ENCODE measurements at places on chromosomes 7 and 10.

DNA sequence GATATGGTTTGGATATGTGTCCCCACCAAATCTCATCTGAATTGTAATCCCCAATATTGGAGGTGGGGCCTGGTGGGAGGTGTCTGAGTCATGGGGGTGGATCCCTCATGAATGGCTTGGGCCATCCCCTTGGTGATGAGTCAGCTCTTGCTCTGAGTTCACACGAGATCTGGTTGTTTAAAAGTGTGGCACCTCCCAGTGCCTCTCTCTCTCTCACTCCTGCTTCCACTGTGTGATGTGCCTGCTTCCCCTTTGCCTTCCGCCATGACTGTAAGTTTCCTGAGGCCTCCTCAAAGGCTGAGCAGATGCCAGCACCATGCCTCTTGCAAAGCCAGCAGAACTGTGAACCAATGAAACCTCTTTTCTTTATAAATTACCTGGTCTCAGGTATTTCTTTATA is 4.8 kb upstream of the GCK start:
- peak; percentile 81 for DNase-seq

DNA sequence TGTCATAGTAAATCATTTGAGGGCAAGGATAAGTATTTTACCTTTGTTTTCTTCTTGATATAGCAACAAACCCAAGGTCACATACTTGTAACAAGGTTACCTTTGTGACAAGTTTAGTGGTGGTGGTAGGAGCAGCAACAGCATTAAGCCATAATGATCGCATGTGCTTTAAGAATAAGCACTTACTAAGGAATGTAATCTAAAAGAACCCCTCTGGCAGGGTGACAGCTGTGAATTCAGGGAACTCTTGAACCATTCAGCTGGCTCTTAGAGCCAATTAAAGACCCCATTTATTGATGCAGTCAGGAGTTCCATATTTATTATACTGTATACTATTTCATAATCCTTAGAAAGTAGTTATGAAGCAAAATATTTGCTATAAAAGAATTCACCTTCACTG is 370.8 kb downstream of the EXOC4 start:
- no peak for DNase-seq

DNA sequence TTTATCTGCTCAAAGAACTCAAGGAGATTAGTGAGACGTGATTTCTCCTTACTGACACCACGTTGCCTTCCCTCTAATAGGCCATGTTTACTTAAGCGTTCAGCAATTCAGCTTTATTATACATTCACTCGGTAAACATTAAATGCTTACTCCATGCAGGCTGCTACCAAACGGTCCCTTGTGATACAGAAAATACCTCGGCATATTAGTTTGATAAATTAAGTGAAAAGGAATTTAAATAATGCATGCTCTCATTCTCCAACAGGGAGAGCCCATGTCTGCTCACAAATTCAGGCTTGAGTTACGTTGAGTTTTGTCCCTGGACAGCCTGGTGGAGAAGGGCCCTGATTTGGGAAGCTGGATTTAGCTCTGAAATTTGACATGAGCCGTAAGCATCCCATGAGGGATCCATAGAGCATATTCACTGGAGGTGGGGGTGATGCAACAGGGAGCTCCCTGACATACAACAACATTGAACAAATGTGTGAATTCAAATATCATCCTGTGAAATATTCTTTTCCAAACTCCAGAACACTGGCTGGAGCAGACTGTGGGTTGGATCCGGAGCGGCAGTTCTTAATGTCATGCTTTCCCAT is 86.3 kb downstream of the TBXAS1 start:
- DNase-seq: no peak

DNA sequence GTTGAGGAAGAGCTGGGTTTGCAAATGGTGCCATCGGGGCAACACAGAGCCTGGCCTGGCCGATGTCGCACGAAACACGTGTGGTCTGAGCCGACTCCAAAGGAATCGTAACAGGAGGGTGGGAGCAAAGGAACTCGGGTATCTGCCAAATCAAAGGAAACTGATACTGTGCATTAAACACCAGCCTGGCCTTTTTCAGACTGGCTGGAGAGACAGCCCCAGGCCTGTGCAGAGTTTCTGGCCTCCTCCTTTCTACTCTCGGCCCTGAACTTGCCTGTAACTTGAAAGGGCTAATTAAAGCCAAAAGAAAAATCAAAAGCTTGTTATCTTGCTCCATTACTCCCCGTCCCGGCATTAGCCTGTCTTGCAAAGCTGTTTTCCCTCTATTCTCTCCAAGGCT is 71.4 kb downstream of the PLXNA4 start:
- DNase-seq: no peak

GRCh38 chr10:113027230-113027573 is 77.2 kb downstream of the TCF7L2 start:
- DNase-seq: no peak

GRCh38 chr10:8758029-8758428 is 703.5 kb downstream of the GATA3 start:
- DNase-seq: no peak

GRCh38 chr10:4352414-4352961 is 473.5 kb upstream of the AKR1E2 start:
- no peak for DNase-seq

GRCh38 chr10:107022600-107023354 is 141.7 kb downstream of the SORCS1 start:
- no peak for DNase-seq

DNA sequence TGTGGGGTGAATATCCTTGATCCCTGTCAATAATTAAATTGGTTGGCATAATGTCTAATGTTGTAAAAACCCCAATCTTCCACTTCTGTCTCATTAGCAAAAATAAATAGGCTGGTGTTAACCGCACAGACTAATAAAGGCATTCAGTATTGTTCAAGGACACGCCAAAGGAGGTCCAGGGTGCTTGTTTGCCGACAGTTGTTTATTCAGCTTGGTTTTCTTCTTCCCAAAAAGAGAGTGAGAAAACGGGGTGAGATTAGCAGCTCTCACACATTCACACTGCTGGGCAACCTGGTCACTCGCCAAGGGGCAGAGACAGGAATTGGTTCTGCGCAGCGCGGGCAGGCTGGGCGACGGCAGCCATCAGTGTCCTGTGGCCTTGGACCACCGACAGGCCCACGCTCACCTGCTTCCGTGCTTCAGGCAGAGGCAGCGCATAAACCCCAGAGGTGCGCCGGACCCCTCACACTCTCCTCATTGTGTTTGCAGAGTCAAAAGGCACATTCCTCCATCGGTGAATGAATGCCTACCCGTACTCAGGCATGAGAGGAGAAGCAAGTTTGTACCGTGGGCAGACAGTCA is 26.2 kb upstream of the LMBR1 start:
- no peak for DNase-seq

GRCh38 chr10:52434734-52435133 is 120.7 kb downstream of the DKK1 start:
- DNase-seq: no peak

GRCh38 chr7:143042790-143043271 is 9.3 kb upstream of the OR6V1 start:
- no peak for DNase-seq

DNA sequence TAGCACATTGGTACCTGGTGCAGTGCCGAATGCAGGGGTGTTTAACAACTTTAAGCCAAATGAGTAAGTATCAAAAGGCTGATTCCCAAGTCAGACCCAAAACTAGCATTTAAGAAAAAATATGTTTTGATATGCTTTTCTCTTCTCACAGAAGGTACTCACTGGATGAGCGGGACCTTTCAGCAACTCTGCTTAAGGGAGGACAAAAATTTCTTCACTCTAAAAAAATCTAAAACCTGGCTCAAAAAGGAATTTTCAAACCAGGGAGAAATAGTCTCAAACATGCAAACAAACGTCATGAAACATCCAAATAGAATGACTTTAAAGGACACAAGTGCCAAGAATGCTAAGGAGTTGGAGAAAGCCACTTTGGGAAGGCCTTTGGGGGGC is 962.1 kb downstream of the KCNMA1 start:
- no peak for DNase-seq

DNA sequence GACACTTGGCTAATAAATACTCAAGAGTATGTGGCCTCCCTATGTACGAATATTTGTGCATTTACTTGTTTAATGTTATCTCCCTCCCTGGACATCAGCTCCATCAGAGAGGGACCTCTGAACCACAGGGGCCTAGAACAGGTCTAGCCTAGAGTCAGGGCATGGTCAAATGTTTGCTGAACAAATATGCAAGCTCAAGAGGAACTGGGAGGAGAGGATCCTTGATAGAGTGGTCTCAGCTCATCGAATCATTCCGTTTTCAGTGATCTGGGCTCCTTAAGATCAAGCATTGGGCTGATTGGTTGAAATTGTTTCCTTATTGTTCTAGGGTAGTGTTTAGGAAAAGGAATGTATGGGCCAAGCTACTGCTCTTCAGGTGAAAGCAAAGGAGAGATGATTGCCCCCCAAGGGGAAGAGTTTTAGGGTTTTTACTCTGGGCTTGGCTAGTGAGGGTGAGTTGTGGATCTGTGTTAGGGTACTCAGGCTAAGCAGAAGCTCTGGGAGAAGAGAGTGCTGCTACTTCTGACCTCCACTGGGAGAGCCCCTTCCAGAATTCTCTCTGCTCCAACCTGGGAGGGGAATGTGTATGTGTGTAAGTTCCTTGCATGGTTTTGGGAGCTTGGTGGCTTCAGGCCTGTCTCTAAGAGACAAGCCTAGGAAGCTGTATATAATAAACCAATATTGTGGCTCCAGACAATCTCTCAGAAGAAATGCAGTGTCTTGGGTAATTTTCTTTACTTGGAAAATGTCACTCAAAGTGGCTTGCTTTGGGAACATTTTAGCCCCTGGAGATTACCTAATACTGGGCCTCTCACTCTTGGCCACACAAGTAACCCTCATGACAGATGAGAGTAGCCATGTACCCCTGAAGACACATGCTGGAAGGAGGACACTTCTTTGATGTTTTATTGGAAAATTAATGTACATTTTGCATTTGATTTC is 110.0 kb downstream of the EMX2 start:
- no peak for DNase-seq

GRCh38 chr7:7816816-7817536 is 98.6 kb upstream of the RPA3 start:
- DNase-seq: peak; percentile 18

- DNase-seq: no peak
Observed at GRCh38 chr10:130463876-130464364, 327.7 kb downstream of the GLRX3 start.

DNA sequence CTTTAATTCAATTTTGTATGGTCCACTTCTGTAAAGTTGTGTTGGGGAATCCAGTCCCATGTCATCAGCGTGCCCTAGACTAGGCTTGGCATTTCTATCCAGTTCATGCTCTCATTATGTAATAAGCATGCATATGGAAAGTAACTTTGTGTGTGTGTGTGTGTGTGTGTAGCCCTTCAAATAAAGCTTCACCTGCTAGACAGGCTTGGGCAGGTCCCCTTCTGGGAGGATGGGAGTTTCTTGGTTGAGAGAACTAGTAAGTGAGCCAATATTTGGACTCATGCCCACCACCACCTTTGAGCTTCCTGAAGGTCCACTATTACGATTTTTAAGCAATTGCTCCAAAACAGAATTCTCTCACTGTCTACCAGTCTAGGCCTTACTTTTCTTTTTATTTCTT is 6.9 kb downstream of the BZW2 start:
- DNase-seq: no peak

- DNase-seq: peak; percentile 22
Observed at GRCh38 chr10:86365346-86366032, 1.1 kb downstream of the GRID1 start.

GRCh38 chr7:108985037-108985436 is 415.4 kb downstream of the DNAJB9 start:
- no peak for DNase-seq

- DNase-seq: no peak
Observed at GRCh38 chr7:20794676-20795075, 8.0 kb upstream of the SP8 start.

All from activated CD8-positive, alpha-beta T cell treated with anti-CD3 and anti-CD28 coated beads for 36 hours (primary cell).